LoVo (cell line): ENCODE measurements at places on chromosomes 6 and 20.
A peak's percentile ranks its signal among the peaks of the same experiment; 100 is the strongest.

DNA sequence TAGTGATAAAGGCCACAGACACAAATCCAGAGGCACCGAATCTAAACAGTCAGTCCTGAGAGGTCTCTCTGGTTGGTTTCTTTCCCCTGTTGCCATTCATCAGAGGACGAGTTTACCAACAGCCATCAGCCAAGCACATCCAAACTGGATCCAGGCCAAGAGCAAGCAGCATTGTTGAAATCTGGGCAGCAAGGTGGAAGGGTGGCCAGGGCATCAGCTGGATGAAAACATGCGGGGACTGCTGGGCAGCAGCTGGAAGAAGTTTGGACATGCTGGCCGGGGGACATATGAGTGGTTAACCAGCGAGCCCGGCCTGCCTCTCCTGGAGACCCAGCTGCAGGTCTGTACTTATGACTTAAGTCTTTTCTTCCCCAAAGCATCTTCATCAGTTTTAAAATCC is at the start of gene SMIM28:
TSS of gene SMIM28 (plus strand) at position 62 of the 400 bp plus-strand sequence. CDS start at position 230, 168 bp downstream.
- DNase-seq = no peak

GRCh38 chr6:69238067-69238466 is 558.7 kb downstream of the LMBRD1 start:
- DNase-seq = no peak

DNA sequence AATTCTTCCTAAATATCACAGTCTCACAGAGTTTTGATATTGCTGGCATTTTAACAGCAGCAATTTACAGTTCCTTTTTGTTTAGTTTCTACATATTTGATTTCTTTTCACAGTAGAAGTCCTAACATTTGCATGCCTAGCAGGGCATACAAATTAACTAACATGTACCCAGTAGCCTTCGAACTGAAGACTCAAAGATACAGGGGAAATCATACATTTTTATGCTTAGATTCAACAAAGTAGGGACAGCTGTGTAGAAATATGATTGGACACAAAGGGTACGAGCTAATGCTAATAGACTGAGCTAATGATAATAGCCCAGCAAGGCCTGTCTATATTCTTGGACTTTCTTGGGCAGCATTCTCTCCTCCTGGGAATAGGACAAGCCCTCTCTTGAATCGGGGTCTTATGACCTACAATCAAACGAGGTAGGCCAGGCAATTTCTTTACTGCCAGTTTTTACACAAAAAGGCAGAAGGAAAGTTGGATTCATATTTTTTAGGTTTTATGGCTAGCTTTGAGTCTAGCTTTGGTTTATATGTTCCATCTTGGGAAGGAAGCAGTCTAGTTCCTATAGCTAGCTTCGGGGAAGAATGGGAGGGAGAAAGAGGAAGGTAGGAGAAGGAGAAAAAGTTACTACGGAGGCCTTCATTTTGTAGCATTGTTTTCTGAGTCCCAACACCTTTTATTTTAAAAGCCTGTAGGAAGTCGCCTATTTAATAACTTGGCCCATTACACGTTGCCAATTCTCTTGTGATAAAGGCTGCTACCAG is 115.8 kb downstream of the HFE start:
- DNase-seq = no peak

DNA sequence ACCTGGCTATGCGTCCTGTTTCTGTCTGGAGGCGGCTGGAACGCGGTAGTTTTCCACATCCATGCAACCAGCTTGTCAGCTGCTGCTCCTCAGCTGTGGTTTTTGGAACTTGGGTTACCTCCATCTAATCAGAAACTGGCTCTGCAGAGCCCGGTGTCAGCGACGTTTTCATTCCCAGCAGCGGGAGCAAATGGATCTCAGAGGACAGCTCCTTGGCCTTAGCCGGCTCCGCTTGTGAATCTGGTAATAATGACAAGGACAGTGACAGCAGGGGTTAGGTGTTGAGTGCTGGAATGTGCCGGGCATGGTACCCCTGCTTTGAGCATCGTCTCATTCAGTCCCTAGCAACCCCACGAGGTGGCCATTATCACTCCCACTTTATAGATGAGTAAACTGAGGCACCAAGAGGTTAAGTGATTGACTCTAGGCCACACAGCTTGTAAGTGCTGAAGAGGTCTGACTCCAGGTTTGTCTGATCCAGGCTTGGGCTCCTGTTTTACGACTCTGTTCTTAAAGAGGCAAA is 1.3 kb downstream of the SLCO4A1 start:
- DNase-seq = no peak

DNA sequence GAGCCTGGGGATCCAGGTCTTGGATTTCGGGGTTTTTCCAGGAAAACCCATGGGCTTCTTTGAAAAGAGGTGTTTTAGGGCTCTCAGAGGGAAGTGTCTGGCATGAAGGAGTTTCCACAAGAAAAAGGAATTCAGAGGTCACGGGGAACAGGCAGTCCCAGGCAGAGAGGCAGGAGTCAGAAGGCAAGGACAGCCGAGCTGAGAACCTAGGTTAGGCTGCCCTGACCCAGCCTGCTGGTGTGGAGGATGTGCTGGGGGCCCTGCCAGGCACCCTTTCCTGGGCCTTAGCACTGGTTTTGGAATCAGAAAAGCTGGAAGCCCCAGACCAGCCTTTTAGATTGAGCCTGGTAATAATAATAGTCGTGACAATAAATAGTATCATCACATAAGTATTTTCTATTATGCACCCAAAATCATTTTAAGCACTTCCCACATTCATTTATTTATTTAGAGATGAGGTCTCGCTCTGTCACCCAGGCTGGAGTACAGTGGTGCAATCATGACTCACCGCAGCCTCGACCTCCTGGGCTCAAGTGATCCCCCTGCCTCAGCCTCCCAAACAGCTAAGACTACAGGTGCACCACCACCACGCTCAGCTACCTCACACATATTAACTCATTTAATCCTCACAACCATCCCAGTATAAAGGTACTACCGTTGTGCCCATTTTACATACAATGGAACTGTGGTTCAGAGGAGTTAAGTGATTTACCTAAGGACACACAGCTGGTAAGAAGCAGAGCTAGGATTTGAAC is 19.9 kb downstream of the TGM2 start:
- DNase-seq = no peak

- peak; percentile 65 for DNase-seq
These were observed 12.9 kb upstream of the GFOD1 start for GRCh38 chr6:13500264-13500663.

- no peak for DNase-seq
These were observed 384.5 kb downstream of the SMOC2 start for GRCh38 chr6:168825226-168826077.

GRCh38 chr6:92114797-92115196 is 1304.6 kb downstream of the EPHA7 start:
- no peak for DNase-seq

GRCh38 chr6:43149265-43149664 is 21.8 kb upstream of the SRF start:
- no peak for DNase-seq

GRCh38 chr6:143612186-143612585 is 65.6 kb upstream of the PHACTR2 start:
- no peak for DNase-seq

GRCh38 chr20:347640-348484 is 951 bp downstream of the NRSN2 start:
- peak; percentile 67 for DNase-seq

DNA sequence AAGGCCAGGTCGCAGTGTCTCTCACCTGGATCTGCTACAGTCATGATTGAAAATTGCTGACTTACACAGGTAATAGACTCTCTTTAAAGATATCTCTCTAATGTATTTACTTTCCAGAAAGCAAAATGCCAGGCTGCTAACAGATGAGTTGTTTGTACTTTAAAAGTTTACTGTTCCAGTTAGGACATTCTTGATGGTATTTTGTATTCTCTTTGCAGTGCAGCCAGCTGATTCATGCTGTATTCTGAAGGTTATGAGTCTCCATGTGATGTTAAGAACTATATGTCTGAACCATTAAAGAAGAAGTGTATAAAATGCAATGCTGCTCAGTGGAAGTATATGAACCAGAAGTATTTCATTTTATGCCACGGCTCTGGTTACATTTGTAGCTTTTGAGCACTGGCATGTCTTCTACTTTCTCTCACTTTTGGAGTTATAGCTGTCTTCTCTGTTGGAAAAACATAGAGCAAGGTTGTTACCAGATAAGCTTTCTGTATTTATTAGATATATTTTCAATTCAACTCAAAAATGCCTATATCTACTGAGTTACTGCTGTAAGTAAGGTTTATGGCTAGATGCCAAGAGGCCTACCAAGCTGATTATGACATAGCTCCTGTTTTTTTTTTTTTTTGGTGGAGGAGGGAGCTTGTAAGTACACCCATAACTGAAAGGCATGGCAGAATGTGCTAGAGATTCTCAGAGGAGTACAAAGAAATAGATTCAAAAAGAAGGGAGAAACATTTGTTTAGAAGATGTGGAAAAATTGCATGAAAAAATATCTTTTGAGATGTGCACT is 130.5 kb upstream of the MAN1A1 start:
- DNase-seq = no peak

DNA sequence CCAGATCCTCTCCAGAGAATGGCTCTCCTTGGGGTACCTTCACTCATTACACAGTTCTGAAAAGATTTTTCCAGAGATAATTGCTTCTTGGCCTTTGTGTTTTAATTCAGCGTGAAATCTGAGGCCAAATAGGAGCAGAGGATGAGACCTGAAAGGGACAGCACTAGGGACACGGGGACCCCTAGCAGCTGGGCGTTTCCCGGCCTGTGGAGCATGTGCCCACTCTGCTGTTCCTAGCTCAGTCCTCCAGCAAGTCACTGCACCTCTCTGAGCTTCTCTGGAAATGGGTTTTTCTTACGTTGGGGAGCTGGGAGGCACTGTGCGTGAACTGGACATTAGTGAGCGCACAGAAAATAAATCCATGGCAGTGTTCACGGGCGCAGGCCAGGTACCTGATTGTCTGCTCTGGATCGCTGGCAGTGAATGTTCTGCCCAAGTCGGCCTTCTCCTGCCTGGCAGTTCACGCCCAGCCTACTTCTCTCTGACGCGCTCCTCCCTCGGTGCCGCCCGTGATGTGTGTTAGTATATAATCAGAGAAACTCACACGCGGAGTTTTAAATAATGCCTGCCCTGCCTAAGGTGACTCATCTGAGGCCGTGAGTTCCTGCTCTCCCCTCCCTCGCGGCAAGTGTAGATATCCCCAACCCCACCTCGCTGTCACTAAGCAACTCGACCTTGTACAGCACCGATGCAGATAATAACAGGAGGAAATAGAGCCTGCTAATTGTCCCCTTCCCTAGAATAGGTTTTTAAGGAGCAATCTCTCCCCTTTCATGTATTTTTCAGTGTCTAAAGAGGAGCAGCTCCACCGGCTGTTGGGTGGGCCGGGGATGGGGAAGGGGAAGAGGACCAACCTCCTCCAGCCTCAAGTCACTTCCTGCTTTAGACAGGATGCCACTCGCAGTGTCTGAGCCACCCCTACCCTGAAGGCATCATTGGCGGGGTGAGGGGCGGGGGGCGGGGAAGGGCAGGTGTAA is 2.7 kb upstream of the TUBB2A start:
- DNase-seq = peak; percentile 85

GRCh38 chr6:39602601-39603519 is 122.3 kb downstream of the KIF6 start:
- DNase-seq = no peak

DNA sequence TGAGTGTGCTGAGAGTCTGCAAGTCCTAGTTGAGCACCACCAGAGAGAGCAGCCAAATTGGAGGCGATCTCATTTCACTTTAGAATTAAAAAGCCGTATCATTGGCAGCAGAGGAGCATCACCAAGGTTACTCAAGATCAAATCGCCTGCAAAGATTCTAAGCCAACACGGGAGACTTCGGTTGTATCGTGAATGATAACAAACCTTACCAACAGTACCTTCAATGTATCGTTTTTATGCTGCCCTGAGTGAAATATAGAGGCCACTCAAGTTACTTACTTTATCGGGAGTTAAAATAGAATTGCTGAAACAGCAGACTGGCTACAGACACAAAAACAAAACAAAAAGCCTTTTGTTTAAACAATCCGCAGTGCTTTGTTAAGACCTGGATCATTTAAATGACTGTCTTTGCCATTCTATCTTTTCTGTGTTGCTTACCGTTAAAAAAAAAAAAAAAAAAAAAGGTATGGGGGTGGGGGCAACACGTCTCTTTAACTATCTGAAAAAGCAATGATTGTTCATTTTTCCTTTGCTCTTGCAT is 14.2 kb downstream of the NHSL1 start:
- no peak for DNase-seq

DNA sequence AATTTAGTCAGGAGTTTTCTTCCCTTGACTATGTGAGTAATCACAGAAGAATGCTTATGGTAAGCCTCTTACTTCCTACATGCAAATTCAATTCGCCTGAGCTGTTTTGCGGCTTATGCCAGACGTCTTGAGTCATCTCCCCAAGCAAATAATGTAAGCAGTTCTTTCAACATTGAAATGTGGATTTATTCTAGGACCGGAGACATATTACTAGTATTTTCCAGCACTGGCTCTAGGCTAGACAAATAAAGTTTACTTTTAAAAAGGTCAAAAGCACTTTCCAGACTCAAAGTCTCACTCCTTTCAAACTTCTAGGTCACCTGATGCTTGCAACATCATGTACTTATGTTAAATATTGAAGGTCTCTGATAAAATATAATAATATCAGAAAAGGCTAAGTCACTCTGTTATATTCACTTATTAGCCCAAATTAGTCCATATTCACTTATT is 38.1 kb upstream of the NOX3 start:
- peak; percentile 66 for DNase-seq

DNA sequence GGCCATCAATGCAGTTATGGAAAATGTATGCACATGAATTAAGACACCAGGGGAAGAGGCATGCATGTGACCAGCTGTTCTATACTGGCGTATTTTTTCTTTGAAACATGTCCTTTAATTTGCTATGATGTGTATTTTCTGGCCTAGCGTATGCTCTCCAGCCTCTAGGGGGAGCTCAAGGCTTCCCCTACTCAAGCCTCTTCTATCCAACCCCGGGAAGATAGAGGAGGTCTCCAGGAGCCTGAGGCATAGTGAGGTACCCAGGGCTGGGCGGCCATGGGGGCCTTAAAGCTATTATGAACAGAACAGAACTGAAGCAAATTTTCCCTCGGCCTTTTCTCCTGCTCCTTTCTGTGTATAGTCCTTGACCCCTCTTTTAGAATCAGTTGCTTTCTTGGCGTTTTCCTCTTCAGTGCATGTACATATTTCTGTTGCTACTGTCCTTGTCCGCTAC is 528.9 kb downstream of the MAFB start:
- DNase-seq = peak; percentile 67

- DNase-seq = no peak
These were observed 37.9 kb downstream of the E2F3 start for GRCh38 chr6:20439558-20439957.

GRCh38 chr20:4550740-4551139 is 171.0 kb upstream of the PRND start:
- no peak for DNase-seq

- DNase-seq = no peak
These were observed 197.0 kb downstream of the CLIC5 start for GRCh38 chr6:45818655-45819054.

GRCh38 chr6:41705996-41706835 is 29.2 kb downstream of the TFEB start:
- no peak for DNase-seq

GRCh38 chr6:46293641-46294316 is 123.0 kb upstream of the ENPP5 start:
- DNase-seq = no peak

DNA sequence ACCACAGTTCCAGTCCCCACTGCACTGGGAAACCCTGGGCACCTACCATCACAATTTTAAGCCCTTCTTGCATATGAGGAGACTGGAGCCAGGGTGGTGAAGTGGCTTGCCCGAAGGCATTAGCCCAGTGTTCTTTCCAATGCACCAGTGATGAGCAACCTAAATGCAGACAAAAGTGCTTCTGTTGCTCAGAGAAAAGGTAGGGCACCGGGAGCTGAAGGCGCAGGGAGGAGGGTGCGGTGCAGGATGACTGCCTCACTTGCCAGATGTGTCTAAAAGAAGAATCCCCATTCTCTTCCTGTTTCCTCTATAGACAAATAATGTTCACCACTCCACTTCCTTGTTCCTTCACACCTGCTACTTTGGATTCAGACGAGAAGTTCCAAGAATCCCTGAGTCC is 86.5 kb downstream of the QRSL1 start:
- DNase-seq = no peak
